WERI-Rb-1 (cell line): ENCODE measurements at places on chromosomes 11 and 22.

DNA sequence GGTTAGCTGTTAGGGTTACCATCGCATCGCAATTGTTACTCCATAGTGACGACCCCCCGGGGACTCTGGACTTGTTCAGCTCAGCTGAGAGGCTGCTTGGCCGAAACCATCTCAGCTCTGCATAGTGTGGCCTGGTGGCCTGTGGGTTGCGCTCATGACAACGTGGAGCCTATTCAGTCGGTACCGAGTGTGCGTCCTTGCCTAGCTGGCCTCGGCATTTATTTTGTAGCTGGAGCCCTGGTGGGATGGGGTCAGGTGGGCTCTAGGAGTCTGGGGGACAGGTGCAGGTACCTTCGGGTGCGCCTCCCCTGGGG is 13.5 kb downstream of the LRP5 start:
- DNase-seq = no peak

- no peak for DNase-seq
Measured at GRCh38 chr11:66710384-66710930, 18.6 kb downstream of the SPTBN2 start.

GRCh38 chr22:42283278-42284201 is 13.1 kb upstream of the TCF20 start:
- DNase-seq = no peak

DNA sequence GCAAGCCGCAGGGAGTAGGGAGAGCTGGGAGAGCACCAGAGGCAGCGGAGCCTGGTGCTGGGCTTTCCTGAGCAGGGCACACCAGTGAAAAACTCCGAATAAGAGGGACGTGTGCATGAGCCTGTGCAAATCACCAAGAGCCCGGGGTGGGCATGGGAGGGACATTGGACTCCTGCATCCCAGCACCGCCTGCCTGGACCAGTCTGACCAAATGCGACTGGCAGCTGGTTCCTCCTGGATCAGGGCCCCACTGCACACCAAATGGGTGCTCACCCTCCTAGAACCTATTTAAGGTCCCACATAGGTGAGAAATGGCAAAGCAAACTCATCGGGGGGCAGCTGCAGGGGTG is 3.1 kb downstream of the PPM1F start:
- no peak for DNase-seq

- peak; percentile 55 for DNase-seq
Measured at GRCh38 chr11:124108156-124108555, 7.1 kb upstream of the VWA5A start.

DNA sequence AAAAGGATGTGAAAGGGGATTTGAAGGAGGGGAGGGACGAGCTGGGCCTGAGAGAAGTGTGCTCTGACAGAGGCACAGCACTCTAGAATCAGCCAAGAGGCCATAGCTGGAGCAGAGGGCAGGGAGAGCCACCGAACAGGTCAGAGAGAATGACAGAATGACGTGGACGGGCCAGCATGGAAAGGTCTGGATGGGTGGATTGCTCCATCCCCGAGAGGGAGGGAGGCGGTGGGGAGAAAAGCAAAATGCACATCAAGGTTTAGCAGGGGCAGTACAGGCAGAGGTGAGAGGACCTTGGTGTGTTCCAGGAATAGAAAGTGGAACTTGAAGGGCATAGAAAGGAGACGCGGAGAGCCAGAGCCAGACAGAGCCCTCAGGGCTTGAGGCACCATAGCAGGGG is 6.9 kb downstream of the PMM1 start:
- no peak for DNase-seq

- DNase-seq = no peak
Measured at GRCh38 chr11:131328843-131329242, 41.6 kb upstream of the NTM start.

DNA sequence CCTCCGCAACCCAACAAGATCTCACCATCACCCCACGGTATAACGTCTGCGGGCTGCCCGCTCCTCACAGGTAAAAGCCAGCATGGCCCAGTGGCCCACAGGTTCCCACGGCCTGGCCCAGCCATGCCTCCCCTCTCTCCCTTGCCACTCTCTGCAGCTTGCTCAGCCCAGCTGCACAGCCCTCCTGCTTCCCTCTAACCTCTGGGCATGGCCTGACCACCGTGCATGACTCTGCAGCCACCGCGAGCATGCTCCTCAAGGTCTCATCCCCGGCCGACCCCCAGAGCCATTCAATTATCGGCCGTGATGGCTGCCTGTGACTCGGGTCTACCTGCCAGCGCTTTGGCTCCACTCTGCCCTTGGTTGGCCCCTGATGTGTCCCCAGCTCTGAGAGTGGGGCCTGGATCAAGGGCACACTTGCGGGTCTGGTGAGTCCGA is 185.5 kb downstream of the CTTN start:
- DNase-seq = no peak

- DNase-seq = no peak
Measured at GRCh38 chr11:31141789-31142188, 227.8 kb downstream of the DCDC1 start.

GRCh38 chr22:35930933-35931332 is 97.7 kb downstream of the RBFOX2 start:
- DNase-seq = peak; percentile 24

DNA sequence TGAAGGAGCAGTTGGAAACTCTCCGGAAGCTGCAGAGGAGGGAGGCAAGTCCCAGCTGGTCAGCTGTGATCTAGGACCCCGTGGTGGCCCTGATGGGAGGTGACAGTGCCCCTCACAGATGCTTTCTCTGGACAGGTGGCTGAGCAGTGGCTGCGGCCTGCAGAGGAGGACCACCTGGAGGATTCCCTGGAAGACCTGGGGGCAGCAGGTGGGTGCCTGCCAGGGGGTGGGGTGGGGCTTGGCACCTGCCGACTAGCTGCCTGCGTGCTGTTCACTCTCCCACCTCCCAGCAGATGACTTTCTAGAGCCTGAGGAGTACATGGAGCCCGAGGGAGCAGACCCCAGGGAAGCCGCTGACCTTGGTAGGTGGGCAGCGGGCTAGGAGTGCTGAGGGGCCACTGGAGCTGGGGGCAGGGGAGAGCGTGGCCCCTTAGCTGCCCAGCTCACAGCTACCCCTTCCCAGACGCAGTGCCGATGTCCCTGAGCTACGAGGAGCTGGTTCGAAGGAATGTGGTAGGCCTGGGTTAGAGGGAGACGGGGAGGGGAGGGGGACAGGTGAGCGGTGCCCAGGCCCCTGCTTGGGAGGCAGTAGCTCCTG is 3.1 kb downstream of the SCO2 start:
- no peak for DNase-seq

DNA sequence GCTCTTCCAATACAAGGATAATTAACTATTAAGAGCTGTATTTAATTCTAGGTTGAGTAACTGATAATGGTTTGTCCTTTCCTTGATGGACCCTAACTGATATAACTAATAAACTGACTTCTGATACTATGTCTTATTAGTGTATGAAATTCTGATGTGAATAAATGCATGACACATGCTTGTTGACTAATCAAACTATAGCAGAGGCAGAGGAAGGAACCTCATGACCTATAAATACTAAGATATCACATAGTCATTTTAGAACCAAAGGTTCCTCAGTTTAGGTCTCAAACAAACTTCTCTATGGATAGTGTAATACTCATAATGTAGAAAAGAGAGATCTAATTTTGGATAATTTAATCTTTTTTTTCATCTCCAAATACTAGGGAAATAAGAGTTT is 4.8 kb upstream of the HBD start:
- no peak for DNase-seq

GRCh38 chr11:117875382-117876058 is 938 bp downstream of the FXYD6 start:
- peak; percentile 20 for DNase-seq

GRCh38 chr11:63623513-63624140 is 9.4 kb upstream of the PLAAT3 start:
- no peak for DNase-seq

DNA sequence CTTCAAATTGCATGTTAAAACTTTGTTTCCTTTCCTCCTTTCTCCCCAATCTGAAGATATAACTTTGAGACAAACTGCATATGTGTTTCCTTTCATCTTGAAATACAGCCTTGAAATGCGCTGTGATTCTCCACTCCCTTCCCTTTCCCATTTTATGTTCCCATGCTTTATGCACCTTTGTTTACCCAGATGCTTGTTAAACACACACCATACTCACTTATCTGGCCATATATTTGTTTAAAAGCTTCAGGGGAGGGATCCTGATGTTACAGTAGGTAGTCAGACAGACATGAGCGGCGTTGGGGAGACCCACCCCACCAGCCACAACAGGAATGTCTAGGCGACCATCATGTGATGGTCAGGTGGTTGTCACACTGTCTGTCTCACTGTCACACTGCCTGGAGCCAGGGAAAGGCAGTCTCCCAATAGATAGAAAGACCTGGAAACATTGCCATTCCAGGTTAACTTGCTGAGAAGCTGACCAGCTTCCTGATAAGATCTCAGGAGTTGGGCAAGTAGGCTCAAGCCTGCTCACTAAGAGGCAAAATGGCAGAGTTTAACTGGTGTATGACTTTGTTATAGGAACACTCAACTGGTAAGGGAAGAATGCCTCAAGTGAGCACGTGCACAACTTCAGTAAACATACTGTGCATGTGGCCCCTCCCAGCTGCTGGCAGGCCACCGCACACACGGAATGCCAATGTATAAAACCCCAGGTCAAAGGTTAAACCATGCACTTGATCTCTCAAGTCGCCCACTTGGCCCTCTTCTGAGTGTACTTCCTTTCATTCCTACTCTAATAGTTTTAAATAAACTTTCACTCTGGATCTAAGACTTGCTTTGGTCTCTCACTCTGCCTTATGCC is 23.5 kb upstream of the MSANTD2 start:
- DNase-seq = no peak

- no peak for DNase-seq
Measured at GRCh38 chr11:76293189-76293631, 86.9 kb upstream of the WNT11 start.

- no peak for DNase-seq
Measured at GRCh38 chr11:59180168-59180776, 8.3 kb downstream of the DTX4 start.

GRCh38 chr11:119421941-119422808 is 797 bp downstream of the THY1 start:
- DNase-seq = peak; percentile 60

DNA sequence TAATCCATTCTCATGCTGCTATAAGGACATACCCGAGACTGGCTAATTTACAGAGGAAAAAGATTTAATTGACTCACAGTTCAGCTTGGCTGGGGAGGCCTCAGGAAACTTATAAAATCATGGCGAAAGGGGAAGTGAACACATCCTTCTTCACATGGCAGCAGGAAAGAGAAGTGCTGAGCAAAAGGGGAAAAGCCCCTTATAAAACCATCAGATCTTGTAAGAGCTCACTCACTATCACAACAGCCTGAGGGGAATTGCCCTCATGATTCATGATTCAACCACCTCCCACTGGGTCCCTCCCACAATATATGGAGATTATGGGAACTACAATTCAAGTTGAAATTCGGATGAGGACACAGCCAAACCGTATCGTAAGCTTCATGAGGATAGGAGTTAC is 3.8 kb upstream of the CYB5R2 start:
- DNase-seq = no peak

DNA sequence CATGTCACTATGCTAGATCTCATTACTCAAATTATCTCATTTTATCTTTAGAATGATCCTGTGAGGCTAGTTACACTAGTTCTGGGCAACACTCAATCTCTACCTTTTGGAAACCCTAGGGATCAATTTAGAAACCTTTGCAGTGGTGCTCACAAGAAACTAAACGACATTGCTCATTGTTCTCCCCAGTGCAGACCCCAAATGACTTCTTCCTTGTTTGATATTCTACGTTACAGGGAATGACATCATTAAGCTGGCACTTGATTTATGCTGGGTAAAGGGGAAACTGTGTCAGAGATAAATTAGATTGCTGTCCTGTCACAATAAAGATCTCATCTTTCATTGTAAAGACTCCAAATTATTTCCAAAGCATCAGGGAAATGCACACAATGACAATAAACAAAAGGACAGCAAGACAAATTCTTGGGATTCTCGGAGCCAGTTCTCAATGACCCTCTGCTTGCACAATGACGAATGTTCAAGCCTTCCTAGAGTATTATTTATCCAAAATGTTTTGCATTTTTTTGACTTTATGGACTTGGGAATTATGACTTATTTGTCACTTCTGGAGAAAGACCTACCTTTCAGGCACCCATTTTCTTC is 1121.8 kb upstream of the TENM4 start:
- DNase-seq = no peak

DNA sequence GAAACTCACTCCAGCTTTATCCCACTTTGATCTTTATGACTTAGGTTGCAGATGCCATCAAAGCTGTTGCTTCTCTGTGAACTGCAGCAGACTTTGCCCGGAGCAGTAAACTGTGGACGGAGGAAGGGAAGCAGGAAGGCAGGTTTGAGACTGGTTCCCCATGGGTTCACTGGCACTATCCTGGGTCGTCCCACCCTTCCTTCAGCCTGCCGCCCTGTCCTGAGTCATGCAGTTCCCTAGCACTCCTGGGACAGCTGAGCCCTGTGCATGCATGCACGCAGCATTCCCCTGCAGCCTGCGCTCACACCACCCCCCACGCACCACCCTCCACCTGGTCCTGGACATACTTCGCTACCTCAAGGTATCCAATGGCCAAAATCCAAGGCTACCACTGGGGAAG is 23.5 kb upstream of the P2RY2 start:
- DNase-seq = no peak

DNA sequence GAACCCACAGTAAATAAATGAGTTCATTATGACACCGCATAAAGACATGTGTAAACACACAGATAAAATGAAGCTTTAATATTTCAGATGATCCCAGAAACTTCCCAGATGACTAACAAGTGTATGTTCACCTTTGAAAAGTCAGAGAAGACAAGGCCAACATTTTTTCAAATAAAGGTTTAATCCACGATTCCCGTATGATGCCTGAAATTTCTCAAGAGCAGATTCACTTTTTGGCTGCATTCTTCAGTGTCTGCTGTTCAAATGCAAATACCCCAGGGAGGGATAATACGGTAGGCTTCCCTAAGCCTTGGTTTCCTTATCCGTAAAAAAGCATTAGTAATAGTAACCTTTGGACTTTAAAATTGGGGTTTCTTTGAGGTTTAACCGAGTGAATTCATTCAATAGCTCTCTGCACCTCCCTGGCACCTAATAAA is 62.5 kb downstream of the SYTL2 start:
- no peak for DNase-seq
